Neuronal stem cell (in vitro differentiated cells): ENCODE measurements at places on chromosomes 16 and 17.

GRCh38 chr16:89695875-89696669 is 5.4 kb downstream of the SPATA2L start:
- H3K4me1 ChIP-seq, result peaks cover 13% of the 10 kb centered on the region
- DNase-seq, result no peak
- H3K27ac ChIP-seq, result no peak overlapping the region
- no peaks in the 10 kb centered on the region for H3K27me3 ChIP-seq

- no peaks in the 10 kb centered on the region for H3K27me3 ChIP-seq
- no peaks in the 10 kb centered on the region for H3K4me1 ChIP-seq
- H3K4me3 ChIP-seq, result no peak overlapping the region
These were observed 470.2 kb downstream of the PMP22 start for GRCh38 chr17:14794961-14795360.

DNA sequence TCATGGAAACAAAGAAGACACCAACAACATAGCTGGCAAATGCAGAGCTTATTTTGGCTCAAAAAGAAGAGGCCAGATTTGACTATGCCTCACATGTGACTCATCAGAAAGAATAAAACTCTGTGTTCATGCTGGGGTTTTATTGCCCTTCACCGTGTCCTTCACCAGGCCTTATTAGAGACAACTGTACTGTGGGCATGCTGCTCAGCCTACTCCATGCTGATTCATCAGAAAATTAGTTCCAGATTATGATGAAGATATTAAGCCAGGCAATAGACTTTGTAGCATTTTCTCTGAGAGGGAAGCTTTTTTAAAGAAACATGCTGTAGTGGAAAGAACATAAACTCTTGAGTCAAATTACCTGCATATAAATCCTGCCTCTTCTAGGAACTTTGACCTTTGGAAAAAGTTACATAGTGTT is 89.8 kb downstream of the CYB561 start:
- H3K27me3 ChIP-seq, result no peaks in the 10 kb centered on the region
- no peaks in the 10 kb centered on the region for H3K4me1 ChIP-seq
- H3K4me3 ChIP-seq, result no peak overlapping the region

DNA sequence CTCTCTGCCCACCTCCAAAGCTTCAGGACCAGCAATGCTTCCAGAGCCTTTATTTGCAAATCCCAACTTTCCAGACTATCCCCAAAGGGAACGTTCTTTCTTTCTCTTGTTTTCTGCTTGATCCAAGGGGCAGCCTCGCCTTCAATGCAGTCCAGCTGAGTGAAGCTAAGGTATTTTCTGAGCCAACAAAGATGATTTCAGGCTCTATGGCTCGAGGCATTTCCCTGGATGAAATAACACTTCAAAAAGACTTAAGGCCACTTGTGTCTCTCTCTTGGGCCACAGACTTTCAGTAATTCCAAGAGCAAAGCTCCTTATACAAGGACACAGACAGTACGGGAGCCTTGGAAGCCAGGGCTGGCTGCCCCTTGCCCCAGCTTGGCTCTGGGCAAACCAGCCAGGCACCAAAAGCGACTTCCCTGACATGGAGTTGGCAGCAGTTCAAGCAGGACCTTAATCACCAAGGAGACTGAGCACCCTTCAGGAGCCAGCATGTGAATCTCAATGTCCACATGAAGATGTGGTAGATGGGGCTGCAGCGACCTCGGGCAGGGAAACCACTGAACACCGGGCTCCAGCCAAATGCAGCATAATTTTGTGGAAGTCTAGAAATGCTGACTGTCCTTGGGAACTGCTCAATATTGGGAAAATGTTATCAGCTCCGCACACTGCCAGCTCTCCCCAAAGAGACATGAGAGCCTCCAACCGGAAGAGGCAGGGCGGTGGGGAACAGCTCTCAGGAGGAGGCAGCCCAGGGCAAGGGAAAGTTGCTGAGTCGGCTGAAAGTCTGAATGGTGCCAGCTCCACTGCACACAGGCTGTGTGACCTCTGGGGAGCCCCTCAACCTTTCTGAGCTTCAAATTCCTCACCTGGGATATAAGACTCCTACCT is 39.0 kb downstream of the TK2 start:
- H3K27ac ChIP-seq, result peak overlapping the region; percentile 40
- H3K4me1 ChIP-seq, result peaks cover 16% of the 10 kb centered on the region
- H3K4me3 ChIP-seq, result no peak overlapping the region
- no peaks in the 10 kb centered on the region for H3K27me3 ChIP-seq
- peaks cover 2% of the 10 kb centered on the region for H3K36me3 ChIP-seq

- H3K4me1 ChIP-seq, result no peaks in the 10 kb centered on the region
- H3K4me3 ChIP-seq, result no peak overlapping the region
- H3K27me3 ChIP-seq, result no peaks in the 10 kb centered on the region
- H3K27ac ChIP-seq, result no peak overlapping the region
These were observed 46.1 kb upstream of the DDX52 start for GRCh38 chr17:37689317-37689716.

GRCh38 chr17:14921936-14922335 is 343.2 kb downstream of the PMP22 start:
- DNase-seq, result no peak
- H3K27ac ChIP-seq, result no peak overlapping the region
- H3K27me3 ChIP-seq, result no peaks in the 10 kb centered on the region
- H3K4me1 ChIP-seq, result peaks cover 12% of the 10 kb centered on the region

- no peaks in the 10 kb centered on the region for H3K4me1 ChIP-seq
- H3K4me3 ChIP-seq, result no peak overlapping the region
- H3K27me3 ChIP-seq, result no peaks in the 10 kb centered on the region
- no peaks in the 10 kb centered on the region for H3K36me3 ChIP-seq
These were observed 182.0 kb downstream of the IRF8 start for GRCh38 chr16:86080982-86081381.

- peaks cover 12% of the 10 kb centered on the region for H3K4me1 ChIP-seq
- H3K4me3 ChIP-seq, result no peak overlapping the region
- no peak overlapping the region for H3K27ac ChIP-seq
- peaks cover 20% of the 10 kb centered on the region for H3K27me3 ChIP-seq
These were observed 20.8 kb upstream of the ZNF423 start for GRCh38 chr16:49876716-49877129.

DNA sequence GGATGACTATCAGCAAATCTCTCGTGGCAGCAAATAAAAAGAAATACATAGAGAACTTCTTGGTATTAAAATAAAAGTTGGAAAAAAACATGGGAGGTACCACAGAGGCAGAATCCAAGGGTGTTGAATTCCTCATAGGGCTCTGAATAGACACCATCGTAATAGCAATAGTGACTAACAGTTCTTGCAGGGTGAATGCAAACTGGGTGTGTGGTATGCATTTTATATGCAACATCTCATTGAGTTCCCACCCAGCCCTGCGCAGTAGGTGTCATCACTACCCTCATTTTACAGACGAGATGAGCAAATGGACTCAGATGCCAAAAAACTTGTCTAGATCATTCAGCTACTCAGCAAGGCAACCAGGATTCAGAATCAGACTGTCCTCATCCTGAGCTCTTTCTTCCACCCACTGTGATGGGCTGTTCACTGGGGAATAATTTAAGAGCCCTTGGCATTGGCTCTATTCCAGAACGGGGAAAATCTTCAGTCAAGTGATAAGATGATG is 354.6 kb upstream of the CDH11 start:
- H3K27ac ChIP-seq, result no peak overlapping the region
- H3K27me3 ChIP-seq, result no peaks in the 10 kb centered on the region

DNA sequence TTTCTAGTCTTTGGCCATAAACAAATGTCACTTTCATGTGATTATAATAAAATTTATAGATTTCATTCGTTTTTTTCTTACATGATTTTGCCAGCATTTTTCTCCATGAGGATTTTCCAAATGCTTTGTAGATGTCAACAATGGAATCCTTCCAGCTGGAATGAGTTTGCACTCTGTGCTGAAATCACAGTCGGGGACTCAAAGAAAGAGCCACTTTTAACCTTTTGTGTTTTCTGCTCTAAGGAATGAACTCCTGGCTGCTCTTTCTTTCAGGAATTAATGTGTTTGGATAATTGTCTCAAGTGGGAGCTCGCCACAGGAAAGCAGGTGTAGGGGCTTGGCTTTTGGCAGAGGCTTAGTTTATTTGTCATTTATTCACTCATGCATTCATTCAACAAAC is 372.3 kb upstream of the SALL1 start:
- no peaks in the 10 kb centered on the region for H3K36me3 ChIP-seq
- peaks cover 21% of the 10 kb centered on the region for H3K4me1 ChIP-seq
- H3K4me3 ChIP-seq, result no peak overlapping the region
- no peak for DNase-seq

DNA sequence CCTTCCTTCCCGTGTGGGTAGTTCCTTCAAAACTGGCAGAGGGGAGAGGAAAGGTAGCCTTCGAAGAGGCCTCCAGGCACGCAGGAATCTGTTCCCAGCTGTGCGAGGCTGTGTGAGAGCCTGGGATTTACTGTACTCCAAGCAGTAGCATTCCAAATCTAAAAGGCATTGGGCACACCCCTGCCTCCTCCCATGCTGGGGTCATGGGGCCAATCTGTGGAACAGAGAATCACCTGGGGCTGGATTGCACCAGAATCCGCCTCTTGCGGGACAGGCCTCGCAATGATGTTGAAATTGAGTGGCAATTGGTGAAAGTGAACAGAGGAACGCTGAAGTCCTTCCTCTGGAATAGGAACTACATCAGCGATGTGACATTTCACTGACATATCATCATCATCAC is 72.5 kb upstream of the IRX3 start:
- DNase-seq, result no peak
- H3K36me3 ChIP-seq, result no peaks in the 10 kb centered on the region
- H3K27me3 ChIP-seq, result no peaks in the 10 kb centered on the region
- no peak overlapping the region for H3K27ac ChIP-seq
- H3K4me3 ChIP-seq, result no peak overlapping the region

GRCh38 chr17:77353684-77354419 is 213.1 kb downstream of the SEC14L1 start:
- no peak overlapping the region for H3K27ac ChIP-seq
- H3K4me1 ChIP-seq, result peaks cover 1% of the 10 kb centered on the region
- H3K36me3 ChIP-seq, result no peaks in the 10 kb centered on the region

GRCh38 chr16:17469011-17469740 is 1.6 kb downstream of the XYLT1 start:
- peaks cover 26% of the 10 kb centered on the region for H3K27me3 ChIP-seq
- H3K4me1 ChIP-seq, result peaks cover 16% of the 10 kb centered on the region
- H3K4me3 ChIP-seq, result peak overlapping the region; percentile 54
- no peak overlapping the region for H3K27ac ChIP-seq
- no peak for DNase-seq
- no peaks in the 10 kb centered on the region for H3K36me3 ChIP-seq

GRCh38 chr16:4940719-4941118 is 3.8 kb upstream of the PPL start:
- peaks cover 28% of the 10 kb centered on the region for H3K4me1 ChIP-seq
- no peaks in the 10 kb centered on the region for H3K36me3 ChIP-seq
- no peak for DNase-seq
- H3K4me3 ChIP-seq, result no peak overlapping the region
- H3K27me3 ChIP-seq, result peaks cover 23% of the 10 kb centered on the region

DNA sequence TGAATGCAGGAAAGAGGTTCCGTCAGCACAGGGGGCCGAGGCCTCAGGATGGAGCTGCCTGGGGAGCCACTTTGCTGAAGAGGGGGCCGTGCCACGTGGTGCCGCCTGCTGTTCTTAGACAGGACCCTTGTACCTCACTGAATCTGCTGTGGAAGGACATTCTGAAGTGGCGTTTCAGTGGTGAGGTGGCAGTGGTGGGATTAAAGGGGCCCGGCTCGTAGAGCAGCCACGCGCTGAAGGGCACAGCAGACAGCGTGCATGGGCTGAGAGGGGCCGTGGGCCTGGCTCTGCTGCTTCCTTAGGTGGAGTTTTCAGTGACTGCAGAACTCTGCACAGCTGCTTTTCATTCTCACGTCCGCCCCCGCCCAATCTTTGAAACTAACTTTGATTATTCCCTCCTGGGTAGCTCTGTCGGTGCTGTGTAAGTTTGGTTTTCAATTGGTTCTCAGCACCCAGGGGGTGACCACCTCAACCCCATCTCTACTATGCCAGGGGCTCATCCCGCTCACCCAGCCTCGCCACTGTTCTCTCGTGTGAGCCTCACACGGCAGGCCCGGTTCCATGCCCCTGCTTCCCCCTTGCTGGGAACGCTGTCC is 70.3 kb downstream of the SEC14L1 start:
- H3K27me3 ChIP-seq, result no peaks in the 10 kb centered on the region
- no peaks in the 10 kb centered on the region for H3K4me1 ChIP-seq
- H3K36me3 ChIP-seq, result peaks cover 58% of the 10 kb centered on the region
- no peak overlapping the region for H3K4me3 ChIP-seq
- no peak for DNase-seq

GRCh38 chr16:200388-200787 is 20.1 kb downstream of the HBQ1 start:
- H3K27me3 ChIP-seq, result no peaks in the 10 kb centered on the region
- H3K4me3 ChIP-seq, result no peak overlapping the region
- H3K36me3 ChIP-seq, result peaks cover 96% of the 10 kb centered on the region
- no peak for DNase-seq
- H3K4me1 ChIP-seq, result no peaks in the 10 kb centered on the region
- H3K27ac ChIP-seq, result no peak overlapping the region

- DNase-seq, result no peak
- H3K36me3 ChIP-seq, result no peaks in the 10 kb centered on the region
- H3K4me3 ChIP-seq, result no peak overlapping the region
- no peaks in the 10 kb centered on the region for H3K27me3 ChIP-seq
- H3K4me1 ChIP-seq, result no peaks in the 10 kb centered on the region
These were observed 15.7 kb downstream of the ADCY7 start for GRCh38 chr16:50282010-50282538.

GRCh38 chr16:15529673-15530072 is 95.3 kb downstream of the BMERB1 start:
- DNase-seq, result no peak
- no peaks in the 10 kb centered on the region for H3K27me3 ChIP-seq
- no peak overlapping the region for H3K27ac ChIP-seq
- peaks cover 7% of the 10 kb centered on the region for H3K4me1 ChIP-seq

- no peak overlapping the region for H3K27ac ChIP-seq
- H3K4me3 ChIP-seq, result no peak overlapping the region
- no peak for DNase-seq
- H3K4me1 ChIP-seq, result no peaks in the 10 kb centered on the region
- no peaks in the 10 kb centered on the region for H3K27me3 ChIP-seq
These were observed 27.4 kb upstream of the KDM8 start for GRCh38 chr16:27175888-27176287.

GRCh38 chr16:47426806-47427205 is 34.1 kb downstream of the ITFG1 start:
- no peaks in the 10 kb centered on the region for H3K27me3 ChIP-seq
- H3K27ac ChIP-seq, result no peak overlapping the region
- no peak for DNase-seq
- no peak overlapping the region for H3K4me3 ChIP-seq

DNA sequence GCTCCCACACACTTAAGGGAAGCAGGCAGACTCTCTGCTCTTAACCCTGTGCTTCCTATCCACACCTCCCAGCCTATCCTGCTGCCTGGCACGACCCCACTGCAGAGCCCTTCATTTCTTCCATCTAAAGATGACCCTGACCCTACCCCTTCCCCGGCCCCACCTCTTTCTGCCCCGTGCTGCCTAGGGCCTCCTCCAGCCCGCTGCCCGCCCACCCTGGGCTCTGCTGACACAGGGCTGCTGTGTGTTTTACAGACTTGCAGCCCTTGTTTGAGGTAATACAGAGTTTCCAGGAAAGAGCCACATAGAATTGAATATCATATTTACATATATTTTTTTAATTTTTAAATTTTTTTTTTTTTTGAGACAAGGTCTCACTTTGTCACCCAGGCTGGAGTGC is 42.0 kb downstream of the MEOX1 start:
- no peaks in the 10 kb centered on the region for H3K36me3 ChIP-seq
- peaks cover 13% of the 10 kb centered on the region for H3K27me3 ChIP-seq
- DNase-seq, result no peak
- H3K4me1 ChIP-seq, result peaks cover 5% of the 10 kb centered on the region
